Stimulated activated CD4-positive, alpha-beta T cell treated with anti-CD3 and anti-CD28 coated beads, Interleukin-12 subunit alpha, Interleukin-12 subunit beta, amount 100 ng/mL, for 48 hours (primary cell): ENCODE measurements at places on chromosomes 4 and X.
A peak's percentile ranks its signal among the peaks of the same experiment; 100 is the strongest.

- DNase-seq: no peak
Measured at GRCh38 chr4:87375719-87376291, 15.2 kb downstream of the HSD17B11 start.

DNA sequence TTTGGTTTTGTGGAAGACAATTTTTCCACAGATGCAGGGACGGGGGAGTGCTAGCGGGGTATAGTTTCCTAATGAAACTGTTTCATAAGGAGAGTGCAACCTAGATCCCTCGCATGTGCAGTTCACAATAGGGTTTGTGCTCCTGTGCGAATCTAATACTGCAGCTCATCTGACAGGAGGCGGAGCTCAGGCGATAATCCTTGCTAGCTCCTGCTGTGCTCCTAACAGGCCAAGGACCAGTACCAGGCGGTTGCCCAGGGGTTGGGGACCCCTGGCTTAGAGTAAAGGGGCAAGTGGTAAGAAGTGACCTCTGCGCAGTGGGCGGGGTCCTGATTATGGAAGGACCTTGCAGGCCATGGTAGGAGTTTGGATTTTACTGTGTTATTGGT lies 3.8 kb downstream of the SCML1 start:
- no peak for DNase-seq

GRCh38 chr4:76526585-76526990 lies 91.6 kb downstream of the SHROOM3 start:
- DNase-seq: no peak

DNA sequence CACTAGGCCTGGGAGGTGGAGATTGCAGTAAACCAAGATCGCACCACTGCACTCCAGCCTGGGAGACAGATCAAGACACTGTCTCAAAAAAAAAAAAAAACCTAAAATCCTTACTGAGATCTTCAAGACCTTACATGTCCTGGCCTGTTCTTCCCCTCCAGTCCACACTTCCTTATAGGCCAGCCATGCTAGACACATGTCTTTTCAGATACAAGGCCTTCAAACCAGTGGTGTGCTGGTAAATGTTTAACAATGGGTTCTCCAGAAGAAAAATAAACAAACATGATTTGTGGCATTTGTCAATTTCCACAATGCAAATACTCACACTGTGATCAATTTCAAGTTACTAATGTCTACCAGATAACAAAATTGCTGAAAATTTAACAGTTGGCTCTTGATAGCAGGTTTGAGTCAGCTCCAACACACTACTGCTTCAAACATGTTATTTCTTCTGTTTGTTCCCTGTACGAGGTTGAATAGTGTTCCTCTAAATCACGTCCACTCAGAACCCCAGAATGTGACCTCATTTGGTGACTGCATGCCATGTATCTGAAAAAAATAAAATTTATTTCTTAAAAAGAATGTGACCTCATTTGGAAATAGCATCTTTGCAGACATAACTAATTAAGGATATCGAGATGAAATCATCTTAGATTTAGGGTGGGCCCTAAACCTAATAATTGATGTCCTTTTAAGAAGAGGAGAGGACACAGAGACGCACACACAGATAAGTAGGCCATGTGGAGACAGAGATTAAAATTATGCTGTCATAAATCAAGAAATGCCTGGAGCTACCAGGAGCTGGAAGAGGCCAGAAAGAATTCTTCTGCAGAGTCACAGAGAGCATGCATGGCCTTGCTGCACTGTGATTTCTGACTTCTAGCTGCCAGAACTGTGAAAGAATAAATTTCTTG lies 144.4 kb downstream of the ZNF674 start:
- DNase-seq: no peak

DNA sequence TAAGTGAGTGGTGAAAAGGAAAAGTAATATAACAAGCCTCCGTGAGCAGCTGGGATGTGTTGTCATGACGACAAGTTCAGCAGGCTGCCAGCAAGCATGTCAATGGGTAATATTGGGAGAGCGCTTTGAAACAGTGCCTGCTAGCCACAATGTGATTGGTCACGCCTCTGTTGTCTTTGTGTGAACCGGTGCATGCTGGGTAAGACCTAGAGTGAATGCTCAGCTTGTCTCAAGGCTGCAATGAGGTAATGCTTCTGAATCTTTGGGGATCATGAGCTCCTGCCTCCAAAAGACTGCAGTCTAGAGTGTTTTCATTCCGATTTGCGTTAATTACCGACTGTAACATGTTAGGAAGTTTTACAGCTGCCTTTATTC lies 54.9 kb downstream of the STOX2 start:
- DNase-seq: no peak

DNA sequence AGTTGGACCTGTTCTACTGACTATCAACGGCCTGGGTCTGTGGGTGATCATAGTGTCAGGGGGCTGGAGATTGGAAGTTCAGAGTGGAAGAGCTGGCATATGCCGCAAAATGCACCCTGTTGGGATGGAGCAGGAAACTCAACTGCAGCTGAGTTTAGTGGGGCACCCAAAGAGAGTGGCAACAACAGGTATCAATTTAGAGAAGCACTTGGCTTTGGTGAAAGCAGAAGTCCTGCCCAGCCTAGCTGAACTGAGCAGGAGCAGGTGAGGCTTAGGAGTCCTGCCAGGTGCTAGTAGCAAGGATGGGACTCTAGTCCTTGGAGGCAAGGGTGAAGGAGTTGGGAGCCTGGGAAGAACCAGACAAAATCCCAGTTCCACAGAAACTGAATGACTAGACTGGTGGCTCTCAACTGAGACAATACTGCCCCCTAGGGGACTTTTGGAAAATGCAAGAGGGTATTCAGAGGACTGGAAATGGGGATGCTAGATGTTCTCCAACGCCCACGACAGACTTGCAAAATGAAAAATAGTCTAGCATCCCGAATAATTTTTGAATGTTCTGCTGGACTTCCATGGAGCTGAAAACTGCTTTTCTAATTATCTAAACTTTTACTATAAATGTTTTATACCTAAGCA lies 49.4 kb downstream of the RTL9 start:
- DNase-seq: no peak

DNA sequence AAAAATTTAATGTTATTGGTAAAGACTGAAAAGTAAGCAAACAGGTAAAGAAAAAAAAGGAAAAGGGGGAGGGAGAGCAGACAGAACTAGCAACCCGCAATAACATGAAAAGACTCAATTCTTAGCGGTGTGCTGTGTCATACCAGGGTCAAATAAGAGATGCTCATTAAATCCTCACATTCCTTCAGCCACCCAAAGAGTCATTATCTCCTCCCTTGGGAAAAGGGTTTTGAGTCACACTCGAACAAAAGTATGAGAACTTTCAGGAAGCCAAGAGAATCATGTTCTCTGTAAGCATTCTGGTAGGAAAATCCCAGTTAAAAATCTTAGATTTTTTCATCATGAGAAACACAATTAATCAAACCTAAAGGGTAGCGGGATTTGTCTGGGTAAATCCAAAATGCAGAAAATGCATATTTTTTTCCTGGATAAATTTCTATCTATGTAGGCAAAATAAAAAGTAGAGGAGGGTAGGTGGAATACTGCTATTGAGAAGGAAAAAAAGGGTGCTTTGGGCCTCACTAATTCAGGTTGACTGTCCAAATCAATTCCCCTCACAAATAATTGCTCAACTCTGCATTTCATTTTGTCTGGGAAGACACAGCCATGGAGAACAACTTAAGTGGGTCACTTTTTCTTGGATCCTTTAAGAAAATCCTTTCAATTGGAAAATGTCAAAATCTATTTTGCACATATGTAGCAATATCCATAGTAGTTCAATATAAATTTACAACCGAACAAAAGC lies 23.2 kb downstream of the TNIP3 start:
- no peak for DNase-seq

DNA sequence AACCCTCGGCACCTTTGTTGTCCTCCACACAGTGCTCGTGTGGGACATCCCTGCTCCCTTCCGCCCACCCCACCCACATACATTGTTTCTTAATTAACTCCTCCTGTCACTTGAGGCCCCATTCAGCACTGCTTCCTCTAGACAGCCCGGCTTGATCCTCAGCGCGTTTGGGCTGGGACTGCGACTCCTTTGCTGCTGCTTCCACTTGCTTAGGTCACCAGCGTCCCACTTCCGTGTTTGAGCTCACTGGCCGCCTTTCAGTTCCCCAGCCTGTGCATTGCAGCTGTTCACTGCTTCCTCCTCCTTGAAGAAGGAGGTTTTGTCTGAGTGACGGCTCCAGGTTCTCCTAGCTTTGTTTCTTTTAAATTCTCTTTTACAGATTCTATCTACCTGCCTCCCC lies 16.1 kb downstream of the RNF4 start:
- DNase-seq: peak; percentile 25

- DNase-seq: no peak
Measured at GRCh38 chrX:13357925-13358324, 38.1 kb upstream of the ATXN3L start.

- DNase-seq: no peak
Measured at GRCh38 chr4:168139336-168139735, 47.0 kb downstream of the ANXA10 start.

DNA sequence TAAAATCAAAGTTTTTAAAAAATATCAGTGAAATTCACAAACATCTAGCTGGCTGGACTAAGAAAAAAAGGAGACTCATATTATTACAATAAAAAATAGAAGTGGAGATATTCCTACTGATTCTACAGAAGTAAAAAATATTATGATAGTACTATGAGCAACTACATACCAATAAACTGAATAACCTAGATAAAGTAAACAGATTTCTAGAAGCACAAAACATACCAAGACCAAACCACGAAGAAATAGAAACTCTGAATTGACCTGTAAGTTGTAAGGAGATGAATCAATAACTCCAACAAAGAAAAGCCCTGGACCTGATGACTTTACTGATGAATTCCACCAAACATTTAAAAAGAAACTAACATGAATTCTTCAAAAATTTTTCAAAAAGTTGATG lies 867.3 kb downstream of the PCDH18 start:
- DNase-seq: no peak

DNA sequence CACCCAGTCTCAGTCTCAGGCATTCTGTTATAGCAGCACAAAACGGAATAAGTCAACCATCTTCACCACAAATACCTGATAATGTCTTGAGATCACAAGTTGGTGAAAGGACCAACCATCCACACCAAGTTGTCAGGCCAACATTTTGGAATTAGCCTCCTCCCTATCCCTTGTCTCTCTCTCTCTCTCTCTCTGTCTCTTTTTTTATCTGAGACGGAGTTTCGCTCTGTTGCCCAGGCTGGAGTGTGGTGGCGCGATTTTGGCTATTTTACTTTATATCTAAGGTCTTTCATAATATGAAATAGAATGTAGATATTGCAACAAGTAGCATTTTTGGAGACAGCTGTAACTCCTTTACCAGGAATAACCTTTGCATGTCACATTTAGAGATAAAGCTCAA lies 15.7 kb downstream of the ADH1A start:
- no peak for DNase-seq

GRCh38 chr4:138981930-138982390 lies 33.6 kb upstream of the NOCT start:
- no peak for DNase-seq

DNA sequence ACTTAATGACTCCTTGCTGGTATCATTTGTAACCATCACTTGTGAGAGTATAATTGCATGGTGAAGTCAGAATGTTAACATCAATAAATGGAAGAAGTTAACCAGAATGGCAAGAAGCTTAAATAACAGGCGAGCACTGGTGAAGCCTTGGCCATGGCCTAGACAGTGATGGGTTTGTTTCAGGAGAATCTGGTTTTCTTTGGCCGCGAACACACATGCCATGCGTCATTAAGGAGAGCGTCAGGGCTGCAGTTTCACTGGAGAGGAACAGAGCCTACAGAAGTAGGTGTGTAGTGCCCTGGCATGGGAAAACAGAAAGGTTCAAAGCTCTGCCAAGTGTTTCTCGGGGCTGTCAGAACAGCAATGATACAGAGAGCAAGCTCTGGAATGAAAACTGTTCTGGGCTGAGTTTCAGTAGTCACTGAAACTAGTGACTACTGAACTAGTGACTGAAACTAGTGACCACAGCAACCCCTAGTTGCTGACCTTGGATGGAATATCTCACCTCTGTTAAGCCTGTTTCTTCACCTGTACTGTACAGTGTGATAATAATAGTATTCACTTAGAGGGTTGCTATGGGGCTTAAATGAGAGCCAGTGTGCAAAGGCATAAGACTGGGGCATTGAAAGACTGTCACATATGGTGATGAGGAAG lies 93.8 kb downstream of the C4orf51 start:
- no peak for DNase-seq

DNA sequence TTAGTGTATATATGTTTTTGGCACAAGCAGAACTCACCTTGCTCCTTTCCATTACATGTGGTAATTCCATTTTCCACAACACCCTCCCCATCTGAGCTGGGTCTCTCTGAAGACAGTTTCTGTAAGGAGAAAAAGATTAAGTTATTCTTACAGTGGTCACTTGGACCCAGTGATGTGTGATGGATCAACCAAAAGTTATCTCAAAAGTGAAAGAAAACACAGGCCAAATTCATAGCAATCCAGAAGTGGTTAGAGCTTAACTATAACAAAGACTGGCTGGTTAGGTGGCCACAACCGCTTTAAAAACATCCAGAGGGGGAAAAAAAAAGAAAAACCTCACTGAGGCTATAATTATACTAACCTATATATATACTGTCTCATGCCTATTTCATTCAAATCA lies 123.7 kb downstream of the AFAP1 start:
- DNase-seq: no peak

- no peak for DNase-seq
Measured at GRCh38 chr4:88971536-88971935, 85.4 kb downstream of the FAM13A start.

GRCh38 chr4:41454423-41454822 lies 83.5 kb upstream of the LIMCH1 start:
- no peak for DNase-seq

- no peak for DNase-seq
Measured at GRCh38 chr4:81469781-81470455, 1.8 kb downstream of the RASGEF1B start.

- no peak for DNase-seq
Measured at GRCh38 chr4:181659202-181659601, 584.0 kb upstream of the TENM3 start.

- DNase-seq: no peak
Measured at GRCh38 chr4:156476359-156476758, 495.2 kb downstream of the PDGFC start.

GRCh38 chr4:6956434-6957147 lies 47.0 kb downstream of the TBC1D14 start:
- DNase-seq: no peak

DNA sequence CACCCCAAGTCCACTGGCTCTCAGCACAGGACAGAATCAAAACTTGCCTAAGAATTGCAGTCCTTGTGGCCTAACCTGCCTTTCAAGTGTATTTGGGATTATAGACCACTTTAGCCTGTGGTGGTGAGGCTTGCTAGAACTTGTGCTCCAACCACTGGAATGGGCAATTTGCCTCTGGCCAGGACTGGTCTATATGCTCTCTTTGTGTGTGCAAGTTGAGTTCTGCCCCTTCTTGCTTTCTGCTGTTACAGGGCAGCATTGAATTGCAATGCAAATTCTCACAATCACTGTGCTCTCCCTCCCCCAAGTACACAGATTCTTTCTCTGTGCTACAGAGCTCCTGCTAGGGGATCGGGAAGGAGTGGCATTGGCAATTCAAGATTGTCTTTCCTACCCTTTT lies 233.6 kb upstream of the DIPK2B start:
- no peak for DNase-seq

DNA sequence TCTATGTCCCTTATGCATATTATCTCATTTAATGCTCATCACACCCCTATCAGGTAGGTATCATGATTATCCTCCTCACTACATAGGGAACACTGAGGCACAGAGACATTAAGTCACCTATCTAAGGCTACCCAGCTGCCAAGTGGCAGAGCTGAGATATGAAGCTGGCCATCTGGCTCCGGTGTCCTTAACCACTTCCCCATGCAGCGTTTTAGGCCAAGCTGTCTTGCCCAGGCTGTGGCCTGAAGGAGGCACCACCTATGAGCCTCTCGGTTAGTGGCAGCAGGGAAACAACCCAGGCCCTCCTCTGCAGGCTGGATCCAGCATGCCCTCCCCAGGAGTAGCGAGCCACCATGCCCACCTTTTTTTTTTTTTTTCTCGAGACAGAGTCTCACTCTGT lies 16.3 kb downstream of the PJA1 start:
- DNase-seq: no peak
